ENCODE measurements at places on chromosomes 1 and 21.

GRCh38 chr1:21058035-21058793 lies 118.5 kb downstream of the EIF4G3 start:
- no peak for DNase-seq

GRCh38 chr1:223153177-223154119 lies 10.4 kb upstream of the TLR5 start:
- no peak for DNase-seq

GRCh38 chr1:154726443-154726842 lies 118.5 kb upstream of the ADAR start:
- DNase-seq, result no peak

DNA sequence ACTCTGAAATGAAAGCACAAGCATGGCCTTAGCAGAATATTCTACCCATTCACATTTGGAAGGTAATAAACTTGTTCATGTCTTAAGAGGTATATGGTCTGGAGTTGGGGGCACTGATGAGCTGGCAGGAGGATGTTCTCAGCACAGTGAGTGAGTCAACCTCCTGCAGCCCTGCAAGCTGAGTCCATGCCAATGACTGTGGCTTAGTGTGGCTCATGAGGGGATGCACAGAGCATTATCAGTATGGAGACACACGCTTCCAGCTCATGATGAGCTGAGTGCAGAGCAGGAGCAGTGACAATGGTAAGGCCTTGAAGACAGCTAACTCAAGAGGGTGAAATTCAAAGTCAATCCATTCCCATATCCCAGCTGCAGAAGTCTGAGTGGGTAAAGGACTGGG lies 102.3 kb downstream of the TNFSF18 start:
- no peak for DNase-seq

DNA sequence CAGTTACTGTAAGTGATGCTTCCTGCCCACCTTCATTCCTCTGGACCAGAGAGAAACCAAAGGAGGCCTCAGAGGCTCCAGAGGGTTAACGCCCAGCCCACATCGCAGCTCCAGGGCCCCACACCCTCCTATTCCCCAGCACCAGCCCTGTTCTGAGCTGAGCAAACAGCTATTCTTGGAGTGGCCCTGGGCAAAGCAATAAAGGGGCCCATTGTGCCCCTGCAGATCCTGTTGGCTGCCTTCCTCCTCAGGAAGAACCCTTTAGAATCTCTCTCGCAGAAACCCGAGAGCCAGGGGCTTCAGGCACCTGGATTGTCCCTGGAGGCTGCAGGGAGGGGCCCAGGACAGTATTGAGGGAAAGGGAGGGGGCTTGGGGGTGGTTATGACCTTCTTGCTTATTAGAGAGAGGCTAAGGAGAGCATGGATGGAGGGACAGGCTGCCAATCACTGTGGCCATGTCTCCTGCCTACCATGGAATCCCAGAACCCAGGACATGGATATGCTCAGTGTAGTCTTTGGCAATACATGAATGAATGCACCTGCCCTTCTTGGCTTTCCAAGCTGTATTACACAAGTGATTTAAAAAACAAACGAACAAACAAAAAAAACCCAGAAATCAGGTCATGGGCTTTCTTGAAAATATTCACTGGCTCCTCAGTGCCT lies 9.2 kb downstream of the PADI2 start:
- no peak for DNase-seq

- DNase-seq, result no peak
These were observed 176.3 kb downstream of the PTPRU start for GRCh38 chr1:29412591-29412990.

DNA sequence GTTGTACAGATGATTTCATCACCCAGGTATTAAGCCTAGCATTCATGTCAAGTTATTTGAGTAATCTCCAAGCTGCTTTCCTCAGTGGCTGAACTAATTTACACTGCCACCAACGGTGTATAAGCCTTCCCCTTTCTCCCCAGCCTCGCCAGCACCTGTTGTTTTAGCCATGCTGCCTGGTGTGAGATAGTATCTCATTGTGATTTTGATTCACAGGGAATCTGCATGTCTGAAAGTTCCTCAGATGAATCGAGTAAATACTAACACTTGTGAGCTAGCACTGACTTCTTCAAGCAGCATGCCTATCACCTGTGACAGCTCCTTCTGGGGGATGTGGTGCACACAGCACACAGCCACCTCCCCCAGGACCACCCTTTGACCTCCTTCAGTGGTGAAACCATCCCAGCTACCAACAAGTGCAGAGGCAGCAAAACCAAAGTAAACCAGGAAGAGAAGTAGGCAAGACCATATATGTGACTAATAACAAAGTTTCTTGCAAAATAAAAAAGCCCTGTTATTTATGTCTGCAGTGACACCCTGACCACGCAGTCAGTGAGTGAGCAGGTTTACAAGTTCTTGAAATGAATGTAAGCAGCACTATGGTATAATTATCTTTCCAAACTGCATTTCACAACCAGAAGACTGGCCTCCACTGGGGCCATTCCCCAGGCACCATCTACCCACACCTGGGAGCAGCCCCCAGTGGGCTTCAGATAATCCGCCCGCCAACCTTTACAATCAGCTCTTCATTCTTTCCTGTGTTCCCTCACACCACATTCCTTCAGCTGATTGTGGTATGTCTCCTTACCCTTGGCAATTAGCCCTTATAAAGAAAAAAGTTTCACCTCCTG lies 173.8 kb downstream of the ETS2 start:
- peak; percentile 54 for DNase-seq

GRCh38 chr21:35438643-35439404 lies 389.7 kb upstream of the RUNX1 start:
- DNase-seq, result no peak

GRCh38 chr1:55696891-55697290 lies 481.7 kb upstream of the USP24 start:
- DNase-seq, result no peak

GRCh38 chr1:158025576-158026230 lies 32.3 kb downstream of the KIRREL1 start:
- DNase-seq, result no peak

GRCh38 chr1:10908266-10908665 lies 104.2 kb upstream of the TARDBP start:
- DNase-seq, result no peak

DNA sequence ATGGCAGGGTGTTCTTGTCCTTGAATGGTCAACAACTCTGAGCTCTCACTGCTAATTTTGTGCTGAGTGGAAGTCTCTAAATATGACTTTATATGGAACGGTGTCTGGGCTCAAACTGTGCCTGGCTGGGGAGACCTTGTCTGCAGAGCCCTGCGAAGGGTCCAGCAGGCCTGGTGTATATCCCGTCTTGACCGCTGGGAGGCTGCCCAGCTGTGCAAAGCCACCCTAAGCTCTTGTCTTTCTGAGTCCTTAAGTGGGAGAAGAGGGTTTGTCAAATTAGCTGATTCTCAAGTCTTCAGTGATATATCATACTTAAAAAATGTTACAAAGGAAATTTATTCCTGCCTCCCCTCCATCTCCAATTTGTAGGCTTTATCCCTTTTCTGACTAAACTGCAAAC lies 198.7 kb downstream of the KCNJ6 start:
- no peak for DNase-seq

DNA sequence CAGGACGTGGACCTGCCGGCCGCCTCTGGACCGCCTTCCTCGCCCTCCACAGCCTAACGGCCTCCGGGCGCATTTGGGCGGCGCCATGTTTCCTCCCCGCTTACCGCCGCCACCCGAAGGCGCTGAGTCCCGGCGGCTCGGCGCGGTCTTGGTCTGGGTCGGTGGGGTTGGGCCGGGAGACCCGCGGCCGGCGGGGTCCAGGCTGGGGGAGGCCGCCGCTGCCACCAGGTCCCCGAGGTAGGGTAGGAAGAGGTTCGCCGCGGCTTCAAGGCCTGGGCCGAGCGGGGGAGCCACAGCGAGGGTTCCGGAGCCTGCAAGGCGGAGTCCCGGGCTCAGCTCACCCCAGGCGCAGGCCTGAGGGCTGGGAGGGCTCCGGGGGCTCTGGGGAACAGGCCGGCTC lies 5.5 kb downstream of the OR2C3 start:
- no peak for DNase-seq

- DNase-seq, result peak; percentile 99
These were observed 23.3 kb downstream of the DUSP10 start for GRCh38 chr1:221718381-221719277.

DNA sequence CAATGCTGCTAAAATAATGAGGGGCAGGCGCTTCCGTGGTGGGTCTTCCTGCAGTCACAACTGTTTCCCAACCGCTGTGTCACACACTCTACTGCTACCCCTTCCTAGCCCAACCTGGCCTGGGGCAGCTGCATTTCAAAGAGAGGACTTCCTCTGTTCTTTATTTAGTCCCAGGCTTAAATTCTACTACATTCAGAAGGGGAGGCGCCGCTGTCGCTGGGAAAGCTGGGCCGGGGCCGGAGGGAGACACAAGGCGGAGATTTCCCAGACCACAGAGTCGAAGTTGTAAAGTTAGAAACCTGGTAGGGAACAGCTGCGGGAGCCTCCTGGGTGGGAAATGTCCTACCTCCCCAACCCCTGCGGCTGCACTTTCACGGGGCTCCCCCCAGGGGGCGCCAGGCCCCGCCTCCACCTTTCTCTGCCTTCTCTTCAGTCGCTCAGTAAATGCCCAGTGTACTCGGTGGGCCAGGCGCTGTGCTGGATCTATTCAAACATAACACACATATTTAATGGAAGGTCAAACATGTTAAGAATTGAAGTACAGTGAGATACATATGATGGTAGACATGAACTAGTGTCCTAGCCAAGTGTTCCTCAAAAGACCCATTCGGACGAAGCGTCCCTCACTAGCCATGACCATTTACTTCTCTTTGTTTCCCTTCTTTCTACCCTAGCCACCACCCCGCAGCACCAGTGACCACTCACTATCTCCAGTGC lies 23.1 kb downstream of the DYRK3 start:
- no peak for DNase-seq

- DNase-seq, result peak; percentile 23
These were observed 28.8 kb downstream of the TAF5L start for GRCh38 chr1:229596925-229597699.

GRCh38 chr21:15455819-15456462 lies 273.8 kb upstream of the USP25 start:
- DNase-seq, result no peak

DNA sequence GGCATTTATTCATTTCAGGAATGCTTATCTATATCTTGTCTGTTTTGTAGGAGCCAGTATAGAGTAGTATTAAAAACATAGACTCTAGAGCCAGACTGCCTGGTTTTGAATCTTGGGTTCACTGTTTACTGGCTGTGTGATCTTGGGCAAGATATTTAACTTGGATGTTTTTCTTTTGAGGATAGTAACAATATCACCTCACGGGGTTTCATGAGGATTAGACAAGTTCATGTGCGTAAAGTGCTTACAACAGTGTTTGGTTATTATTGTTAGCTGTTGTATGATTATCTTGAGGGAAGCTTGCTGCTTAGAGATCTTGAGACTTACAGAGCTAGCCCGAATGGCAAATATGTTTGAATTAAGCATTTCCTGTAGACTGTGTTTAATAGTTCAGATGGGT lies 40.2 kb downstream of the WNT4 start:
- no peak for DNase-seq

- DNase-seq, result peak; percentile 92
These were observed 71.1 kb upstream of the ERRFI1 start for GRCh38 chr1:8097077-8097799.

DNA sequence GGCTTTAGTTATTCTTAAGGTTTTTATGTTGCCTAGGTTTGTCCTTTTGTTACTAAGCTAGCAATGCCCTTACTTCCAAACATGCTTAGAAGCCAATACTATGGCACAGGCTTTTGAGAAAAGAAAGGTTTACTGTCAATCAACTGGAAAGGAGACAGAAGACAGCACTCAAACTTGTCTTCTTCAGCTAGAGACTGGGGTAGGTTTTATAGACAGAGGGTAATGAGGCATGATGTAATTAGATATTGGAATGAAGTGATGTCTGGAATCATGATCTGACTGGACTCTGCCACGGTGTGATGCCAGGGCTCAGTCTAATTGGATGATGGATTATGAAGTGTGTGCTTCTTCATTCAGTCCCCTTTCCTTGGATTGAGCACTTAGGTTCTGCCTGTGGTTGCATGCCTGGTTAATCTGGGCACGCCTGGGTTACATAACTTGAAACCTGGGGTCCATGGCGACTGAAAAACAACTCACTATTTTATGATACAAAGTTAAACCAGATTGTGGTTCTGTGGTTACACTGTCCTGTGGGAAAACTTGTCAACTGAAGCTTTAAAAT lies 625.8 kb downstream of the BRINP3 start:
- DNase-seq, result no peak

- DNase-seq, result no peak
These were observed 19.5 kb downstream of the C1orf174 start for GRCh38 chr1:3880429-3881192.

GRCh38 chr1:206575165-206575893 lies 36.9 kb downstream of the EIF2D start:
- DNase-seq, result peak; percentile 59

DNA sequence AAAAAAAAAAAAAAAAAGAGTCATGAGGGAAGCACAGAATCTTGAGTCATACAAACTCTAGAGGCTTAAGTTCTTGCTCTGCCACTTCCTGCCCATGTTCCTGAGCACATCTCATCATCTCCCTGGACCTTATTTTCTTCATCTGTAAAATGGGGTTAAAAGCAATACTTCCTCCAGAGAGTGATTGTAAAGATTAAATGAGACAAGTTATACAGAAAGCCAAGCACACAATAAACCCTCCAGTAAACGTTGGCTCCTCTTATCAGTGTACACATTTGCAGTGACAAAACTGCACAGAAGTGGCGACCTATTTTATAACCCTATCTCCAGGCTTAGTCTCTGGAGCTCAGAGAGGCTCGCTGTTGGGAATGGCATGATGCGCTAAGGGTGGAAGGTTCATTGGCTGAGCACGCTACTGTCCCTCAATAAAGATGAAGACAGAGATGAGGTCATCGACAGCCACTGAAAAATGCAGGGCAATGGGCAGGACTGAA lies 82.1 kb downstream of the RRAGC start:
- no peak for DNase-seq

DNA sequence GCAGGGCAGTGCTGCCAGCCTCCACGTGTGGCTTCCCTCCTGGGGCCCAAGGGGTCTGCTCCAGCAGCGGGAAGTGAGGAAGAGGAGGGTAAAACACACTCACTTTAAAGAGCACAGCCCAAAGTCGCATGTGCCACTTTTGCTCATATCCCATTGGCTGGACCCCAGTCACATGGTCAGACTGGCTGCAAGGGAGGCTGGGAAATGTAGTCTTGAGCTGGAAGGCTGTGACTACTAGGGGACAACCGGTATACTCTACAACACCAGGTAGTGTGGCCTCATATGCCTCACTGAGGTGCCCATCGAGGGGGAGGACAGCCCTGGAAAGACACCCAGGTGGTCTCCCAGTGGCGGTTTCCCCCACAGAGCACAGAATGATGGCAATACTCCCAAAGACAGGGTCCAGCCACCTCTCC lies 45.2 kb downstream of the CAMK2N1 start:
- DNase-seq, result no peak

GRCh38 chr1:152185544-152186391 lies 26.7 kb upstream of the RPTN start:
- no peak for DNase-seq

GRCh38 chr21:44760376-44760775 lies 41.2 kb downstream of the UBE2G2 start:
- no peak for DNase-seq

All from fibroblast of skin of left quadriceps (primary cell).